ENCODE measurements at places on chromosomes 2 and 18.

- DNase-seq, result no peak
Observed at GRCh38 chr2:138780908-138781307, 718 bp upstream of the NXPH2 start.

GRCh38 chr2:146295080-146295670 is 1549.7 kb upstream of the ACVR2A start:
- DNase-seq, result no peak

- DNase-seq, result no peak
Observed at GRCh38 chr2:86336675-86337243, 667 bp downstream of the REEP1 start.

- no peak for DNase-seq
Observed at GRCh38 chr18:60372596-60372995, at the start of gene MC4R. Gene MC4R, minus strand, starts transcription at chr18:60372775. Its CDS starts 426 bp downstream, at chr18:60372349.

DNA sequence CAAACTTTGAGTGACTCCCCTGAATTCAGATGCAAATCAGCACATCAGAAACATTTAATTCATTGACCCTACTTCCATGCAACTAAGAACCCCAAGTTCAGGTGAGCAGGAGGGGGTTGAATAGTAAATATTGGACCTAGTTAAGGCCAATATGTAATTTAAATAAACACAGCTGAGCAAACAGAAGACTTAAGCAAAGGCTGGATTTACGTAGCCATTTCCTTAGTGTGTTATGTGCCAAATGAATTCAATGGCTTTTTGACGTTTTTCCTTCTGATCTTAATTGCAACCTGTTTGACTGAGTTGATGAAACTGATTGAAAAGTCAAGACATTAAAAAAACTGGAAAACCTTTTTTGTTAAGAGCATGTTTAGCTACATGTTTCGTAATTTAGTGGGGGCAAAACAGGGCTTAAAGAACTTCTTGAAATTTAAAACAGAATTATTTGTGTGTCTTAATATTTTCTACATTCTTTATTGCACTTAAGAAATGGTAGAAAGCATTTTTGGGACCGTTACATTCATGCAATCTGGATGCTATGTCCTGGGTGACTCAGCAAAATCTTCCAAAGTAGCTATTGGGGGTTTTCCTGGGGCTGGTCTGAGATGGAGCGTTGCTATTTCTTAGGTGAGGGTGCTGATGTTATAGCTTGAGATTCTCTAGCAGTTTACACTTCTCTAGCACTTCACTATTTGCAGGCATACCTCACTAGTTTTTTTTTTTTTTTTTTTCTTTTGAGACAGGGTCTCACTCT is 25.5 kb upstream of the KCNE4 start:
- no peak for DNase-seq

- DNase-seq, result no peak
Observed at GRCh38 chr2:198045227-198045626, 240.8 kb downstream of the PLCL1 start.

DNA sequence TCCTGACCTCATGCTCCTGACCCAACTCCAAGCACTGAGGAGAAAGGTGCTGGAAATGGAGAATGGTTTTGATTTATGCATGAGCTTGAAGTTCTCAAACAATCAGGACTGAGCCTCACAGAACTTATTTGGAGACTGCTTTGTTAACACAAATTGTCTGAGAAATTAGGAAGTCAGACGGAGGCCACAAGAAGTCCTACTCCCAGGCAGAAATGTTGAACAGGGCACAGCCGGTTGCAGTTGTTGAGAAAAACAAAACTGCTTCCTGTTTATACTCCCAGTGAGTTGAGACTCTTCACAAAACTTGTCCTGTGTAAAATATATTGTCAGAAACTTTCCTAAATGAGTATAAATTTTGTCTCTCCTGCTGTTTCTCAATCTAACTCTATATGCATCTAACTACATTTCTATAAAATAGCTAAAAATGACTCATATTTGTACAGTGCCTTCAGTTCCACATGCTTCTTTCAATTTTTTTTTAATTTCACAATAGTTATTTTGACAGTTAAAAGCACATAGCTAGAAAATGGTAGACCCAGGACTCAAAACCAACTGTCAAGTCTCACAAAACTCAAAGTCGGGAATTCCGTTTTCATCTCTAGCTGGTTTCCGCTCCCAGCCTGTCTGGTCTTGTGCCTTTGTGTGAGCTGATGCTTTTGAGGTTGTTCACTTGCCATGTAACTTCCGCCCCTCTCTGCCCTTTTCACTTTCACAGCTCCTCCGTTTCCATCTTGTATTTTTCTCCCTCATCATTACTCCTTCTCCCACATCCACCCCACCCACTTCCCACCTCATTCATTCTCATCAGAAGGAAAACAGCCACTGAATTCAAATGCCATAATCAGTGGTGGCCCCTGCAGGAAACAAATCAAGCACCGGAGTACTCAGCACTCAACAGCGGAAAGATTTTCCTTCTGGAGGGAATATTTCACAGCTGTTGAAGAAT is 215.0 kb downstream of the SUCLG1 start:
- no peak for DNase-seq

DNA sequence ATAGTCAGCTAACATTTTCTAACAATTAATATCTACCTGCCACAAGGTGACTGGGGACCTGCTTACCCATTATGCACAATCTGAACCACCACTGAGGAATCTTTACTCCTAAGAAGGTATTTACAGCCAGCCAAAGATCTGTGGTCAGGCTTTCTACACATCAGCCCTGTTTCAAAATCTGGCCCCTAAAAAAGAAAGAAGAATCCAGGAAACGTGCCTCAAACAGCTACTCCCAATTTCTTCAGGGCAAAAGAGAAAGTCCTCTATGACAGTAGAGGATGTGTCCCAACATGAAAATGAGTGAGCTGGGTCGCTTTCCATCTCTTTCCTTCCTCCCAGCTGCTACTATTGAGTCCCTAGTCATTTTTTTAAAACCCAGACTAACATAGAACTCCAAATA is 79.5 kb downstream of the EPB41L3 start:
- no peak for DNase-seq

DNA sequence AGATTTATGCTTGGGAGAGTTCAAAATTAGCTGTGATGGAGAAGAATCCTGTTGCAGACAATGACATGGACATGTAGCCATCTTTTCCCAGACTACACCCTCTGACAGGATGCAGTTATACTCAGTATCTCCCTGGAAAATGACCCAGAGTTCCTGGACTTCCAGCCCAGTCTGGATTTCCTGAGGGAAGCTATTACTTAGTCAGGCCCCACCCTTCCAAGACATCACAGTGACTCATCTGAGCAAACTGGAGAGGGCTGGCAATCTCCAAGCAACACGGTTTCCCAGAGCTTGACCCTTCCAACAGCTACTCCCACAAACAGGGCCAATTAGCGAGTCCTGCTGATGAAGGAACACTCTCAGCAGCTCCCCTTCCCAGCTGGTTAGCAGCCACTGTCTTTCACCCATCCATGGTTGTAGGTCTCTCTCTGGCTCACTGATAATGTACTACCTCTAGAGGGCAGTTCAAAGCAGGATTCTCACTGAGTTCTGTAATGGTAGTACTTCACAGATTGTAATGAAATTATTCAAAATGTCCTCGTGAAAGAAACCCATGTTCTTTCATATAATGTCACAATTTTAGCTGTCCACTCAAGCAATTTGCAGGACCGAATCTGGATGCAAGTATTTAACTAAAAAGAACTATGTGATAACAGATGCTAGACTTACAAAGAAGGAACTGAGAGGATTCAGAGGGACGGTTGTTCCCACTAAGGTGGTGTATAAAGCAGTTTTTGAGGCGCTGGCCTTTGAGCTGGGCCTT is 110.2 kb downstream of the MDH1 start:
- peak; percentile 83 for DNase-seq

- DNase-seq, result no peak
Observed at GRCh38 chr2:200354833-200355751, 48.6 kb downstream of the SPATS2L start.

GRCh38 chr18:67876871-67877270 is 360.4 kb upstream of the DSEL start:
- no peak for DNase-seq

- no peak for DNase-seq
Observed at GRCh38 chr18:48999569-48999968, 48.8 kb upstream of the SMAD7 start.

DNA sequence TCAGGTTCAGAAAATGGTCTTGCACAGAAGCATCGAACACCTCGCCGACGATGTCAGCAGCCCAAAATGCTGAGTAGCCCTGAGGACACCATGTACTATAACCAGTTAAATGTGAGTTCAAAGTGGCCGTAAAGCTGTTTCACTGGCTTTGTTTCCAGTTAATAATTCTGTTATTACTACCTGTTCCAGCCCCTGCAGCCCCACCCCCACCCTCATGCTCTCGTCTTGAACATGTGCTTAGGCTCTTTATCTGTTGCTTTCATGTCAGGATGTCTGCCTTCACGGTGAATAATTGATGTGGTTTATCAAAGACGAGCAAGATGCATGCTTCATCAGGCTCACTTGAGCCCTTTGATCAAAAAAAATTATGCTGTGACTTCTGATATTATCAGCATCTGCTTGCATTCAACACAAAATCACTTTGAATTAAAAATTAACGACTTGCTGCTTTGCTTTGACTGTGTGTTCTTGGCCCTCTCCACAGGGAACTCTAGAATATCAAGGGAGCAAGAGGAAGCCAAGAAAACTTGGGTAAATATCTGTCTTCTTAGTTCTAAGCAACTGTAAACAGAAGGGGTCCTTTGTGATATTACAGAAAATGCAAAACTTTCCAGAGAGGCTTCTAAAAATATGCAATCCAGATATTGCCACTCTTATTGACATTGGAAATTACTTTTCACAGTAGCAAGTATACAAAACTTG is 63.4 kb upstream of the SP5 start:
- no peak for DNase-seq

DNA sequence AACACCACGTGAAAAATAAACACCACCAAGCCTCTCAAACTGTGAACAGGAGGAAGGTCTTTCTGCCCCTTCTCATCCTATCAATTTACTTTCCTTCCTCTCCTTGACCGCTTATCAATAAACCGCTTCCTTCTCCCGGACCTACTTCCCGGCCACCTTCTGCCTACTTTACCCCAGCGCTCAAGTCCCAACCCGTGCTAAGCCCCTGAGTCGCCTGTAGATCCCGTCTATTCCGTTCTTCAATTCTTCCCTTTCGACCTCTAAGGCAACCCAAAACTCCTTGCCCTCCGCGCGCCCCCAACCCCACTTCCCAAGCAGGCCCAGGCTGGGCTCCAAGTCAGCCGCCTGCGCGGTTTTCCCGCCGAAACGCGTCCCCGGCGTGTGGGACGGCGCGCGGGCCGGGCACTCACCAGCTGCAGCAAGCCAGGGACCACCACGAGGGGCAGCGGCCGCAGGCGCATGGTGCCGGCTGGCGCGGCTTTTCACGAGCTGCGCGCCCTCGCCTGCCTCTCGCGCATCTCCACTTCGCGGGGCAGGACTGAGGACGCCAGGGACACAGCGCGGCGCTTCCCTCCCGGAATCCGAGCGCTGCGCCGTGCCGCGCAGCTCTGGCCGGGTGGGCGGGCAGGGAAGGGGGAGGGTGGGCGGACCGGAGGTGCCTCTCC is at the start of gene NXPH2:
Gene NXPH2, minus strand, starts transcription at position 610 of the 665 bp plus-strand sequence. Its CDS starts 149 bp downstream, at position 461.
- DNase-seq, result no peak

- no peak for DNase-seq
Observed at GRCh38 chr2:66843847-66844246, 408.9 kb downstream of the MEIS1 start.

GRCh38 chr2:236505648-236506047 is 64.0 kb upstream of the ACKR3 start:
- DNase-seq, result no peak

GRCh38 chr2:234579231-234579962 is 82.5 kb upstream of the ARL4C start:
- DNase-seq, result no peak

- no peak for DNase-seq
Observed at GRCh38 chr2:65779021-65779420, 346.6 kb upstream of the SPRED2 start.

DNA sequence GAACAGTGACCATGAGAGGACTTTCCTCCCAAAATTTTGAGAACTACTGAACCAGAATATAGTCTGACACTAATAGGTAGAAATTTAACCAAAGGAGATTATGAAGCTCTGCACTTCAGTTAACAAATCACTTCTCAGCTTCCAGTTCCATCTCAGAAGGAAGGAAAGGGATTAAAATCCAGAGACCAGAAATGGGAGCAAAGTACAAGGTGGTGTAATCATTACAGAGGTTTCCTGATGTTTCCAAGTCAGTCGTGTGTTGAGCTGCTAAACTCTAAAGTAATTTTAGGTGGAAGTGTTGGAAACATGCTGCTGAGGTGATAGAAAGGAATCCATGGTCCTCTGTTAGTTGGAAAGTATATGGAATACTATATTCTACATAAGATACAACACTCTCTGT is 10.8 kb downstream of the TYMS start:
- no peak for DNase-seq

DNA sequence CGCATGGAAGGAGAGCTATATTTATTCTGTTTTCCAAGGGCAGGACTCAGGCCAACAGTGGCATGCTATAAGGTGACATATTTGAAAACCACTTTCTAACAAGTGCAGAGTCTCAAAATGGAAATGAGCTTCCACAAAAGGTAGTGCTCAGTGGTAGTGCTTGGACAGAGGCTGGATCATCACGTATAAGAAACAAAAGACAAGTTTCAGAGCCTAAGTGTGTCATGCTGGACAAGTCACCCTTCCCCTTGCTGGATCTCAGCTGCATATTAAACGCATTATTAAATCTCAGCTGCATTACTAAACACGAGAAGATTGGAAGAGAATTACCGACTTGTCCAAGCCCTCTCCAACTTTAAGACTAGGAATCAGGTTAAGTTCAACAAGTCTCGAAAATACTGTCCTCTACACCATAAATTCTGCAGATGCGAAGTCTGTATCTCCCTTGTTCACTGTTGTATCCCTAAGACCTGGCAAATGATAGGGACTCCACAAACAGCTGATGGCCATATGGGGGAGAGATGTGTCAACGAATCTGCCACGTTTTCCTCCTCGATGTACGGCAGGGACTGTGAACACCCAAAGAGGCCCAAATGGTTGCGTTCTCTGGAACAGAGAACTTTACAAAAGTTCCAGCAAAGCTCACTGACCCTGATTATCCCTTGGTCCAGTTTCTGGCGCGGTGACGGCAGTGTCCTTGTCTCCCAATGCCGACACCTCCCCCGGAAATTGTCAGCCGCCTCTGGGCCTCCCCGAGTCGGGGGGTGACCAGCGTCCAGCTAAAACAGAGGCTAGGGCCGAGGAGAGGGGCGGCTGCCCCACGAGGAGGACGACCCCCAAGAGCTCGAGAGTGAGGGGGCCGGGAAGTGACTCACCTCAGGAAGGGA is 611 bp downstream of the NOL10 start:
- no peak for DNase-seq

Measured in pulmonary artery endothelial cell (primary cell).